ENCODE measurements at places on chromosomes 4 and X.
A peak's percentile ranks its signal among the peaks of the same experiment; 100 is the strongest.

- DNase-seq: no peak
Measured at GRCh38 chr4:80210549-80210948, 13.2 kb downstream of the PRDM8 start.

DNA sequence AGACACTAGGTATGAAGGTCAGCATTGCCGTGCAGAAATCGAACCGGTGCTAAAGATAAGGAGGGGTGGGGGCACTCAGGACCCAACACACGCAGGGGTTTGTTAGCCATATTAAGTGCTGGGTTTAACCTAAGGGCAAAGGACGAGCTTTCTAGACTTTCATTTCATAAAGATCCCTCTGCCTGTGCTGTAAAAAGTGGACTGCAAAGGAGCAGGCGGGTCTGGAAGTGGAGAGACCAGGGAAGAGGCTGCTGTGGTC is 1.3 kb downstream of the CASP3 start:
- DNase-seq: peak; percentile 69

DNA sequence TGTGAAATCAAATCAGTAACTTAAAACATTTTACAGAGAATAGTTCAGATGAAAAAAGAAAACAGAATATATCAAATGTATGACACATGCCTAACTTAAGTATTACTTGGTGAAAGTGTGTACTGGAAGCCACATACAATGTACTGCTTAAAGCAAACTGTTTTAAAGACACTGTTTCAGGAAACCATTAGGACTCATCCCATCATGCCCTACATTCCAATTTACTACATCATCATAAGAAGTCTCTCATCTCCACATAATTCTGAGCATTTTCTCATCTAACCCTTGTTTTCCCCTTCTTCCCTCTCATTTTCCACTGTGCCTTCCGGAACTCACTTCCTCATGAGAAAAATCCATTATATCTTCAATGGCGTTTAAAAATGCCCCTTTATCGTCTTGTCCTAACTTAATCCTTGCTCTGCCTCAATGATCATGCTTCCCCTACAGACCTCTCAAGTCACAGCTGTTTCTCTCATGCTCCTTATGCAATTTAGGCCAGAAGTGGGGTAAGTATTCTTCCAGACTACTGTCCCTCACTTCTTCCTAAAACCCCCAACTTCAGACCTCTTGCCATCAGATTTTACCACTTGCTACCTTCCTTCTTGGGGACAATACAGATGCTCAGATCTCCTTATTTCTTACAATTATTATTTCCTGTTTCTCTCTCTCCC is 26.8 kb upstream of the FGF5 start:
- no peak for DNase-seq

GRCh38 chr4:10299601-10300000 is 157.6 kb downstream of the ZNF518B start:
- no peak for DNase-seq

DNA sequence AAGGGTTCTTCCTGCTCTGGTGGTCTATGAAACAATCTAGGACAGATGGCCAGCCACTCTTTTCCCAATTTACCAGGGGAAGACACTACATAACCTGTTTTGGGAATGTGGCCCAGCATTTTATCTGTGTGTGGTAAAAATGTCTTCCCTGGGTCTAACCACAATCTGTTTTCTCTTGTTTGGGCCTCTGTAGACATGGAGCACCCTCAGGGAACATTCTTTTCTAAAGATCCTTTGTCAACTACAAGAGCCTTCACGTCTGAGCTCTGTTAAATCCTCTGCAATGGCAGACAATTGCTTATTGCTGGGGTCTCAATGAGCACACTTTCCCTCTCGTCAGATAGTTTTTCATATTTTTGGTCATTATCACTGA is 35.5 kb downstream of the PLAC1 start:
- DNase-seq: no peak

- no peak for DNase-seq
Measured at GRCh38 chrX:12824944-12825343, 33.7 kb downstream of the PRPS2 start.

DNA sequence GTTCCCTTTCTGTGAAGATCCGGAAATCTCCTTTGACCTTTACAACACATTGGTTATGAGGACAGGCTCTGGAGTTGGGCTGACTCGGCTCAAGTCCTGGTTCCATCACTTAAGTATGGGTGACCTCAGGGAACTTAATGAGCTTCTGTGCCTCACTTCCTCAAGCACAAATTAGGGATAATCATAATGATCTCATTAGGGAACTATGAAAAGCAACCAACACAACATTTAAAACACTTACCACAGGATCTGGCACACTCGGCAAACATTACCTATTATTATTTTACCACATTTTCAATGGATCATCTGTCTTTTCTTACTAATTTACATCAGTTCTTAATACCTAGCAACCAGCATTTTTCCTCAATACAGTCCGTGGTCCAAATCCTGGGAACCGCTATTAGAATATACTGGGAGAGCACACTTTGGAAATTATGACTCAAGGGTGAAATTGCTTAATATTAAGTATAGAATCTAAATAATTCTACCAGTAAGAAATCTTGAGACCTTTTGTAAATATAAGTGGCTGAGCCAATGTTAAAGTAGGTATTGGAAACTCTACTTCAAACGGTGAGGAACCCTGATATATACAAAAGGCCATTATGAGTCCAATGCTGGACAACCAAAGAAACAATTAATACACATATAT is 19.6 kb downstream of the ADGRA3 start:
- no peak for DNase-seq

GRCh38 chr4:71487344-71487920 is 148.6 kb downstream of the SLC4A4 start:
- DNase-seq: peak; percentile 70

GRCh38 chr4:87079967-87080366 is 140.5 kb downstream of the KLHL8 start:
- no peak for DNase-seq

- no peak for DNase-seq
Measured at GRCh38 chr4:161496-162284, 37.4 kb downstream of the ZNF718 start.

GRCh38 chr4:181566490-181566889 is 676.7 kb upstream of the TENM3 start:
- DNase-seq: peak; percentile 31

GRCh38 chr4:173584506-173584905 is 54.5 kb upstream of the HAND2 start:
- DNase-seq: no peak

GRCh38 chr4:109967798-109968520 is 55.3 kb downstream of the EGF start:
- no peak for DNase-seq

DNA sequence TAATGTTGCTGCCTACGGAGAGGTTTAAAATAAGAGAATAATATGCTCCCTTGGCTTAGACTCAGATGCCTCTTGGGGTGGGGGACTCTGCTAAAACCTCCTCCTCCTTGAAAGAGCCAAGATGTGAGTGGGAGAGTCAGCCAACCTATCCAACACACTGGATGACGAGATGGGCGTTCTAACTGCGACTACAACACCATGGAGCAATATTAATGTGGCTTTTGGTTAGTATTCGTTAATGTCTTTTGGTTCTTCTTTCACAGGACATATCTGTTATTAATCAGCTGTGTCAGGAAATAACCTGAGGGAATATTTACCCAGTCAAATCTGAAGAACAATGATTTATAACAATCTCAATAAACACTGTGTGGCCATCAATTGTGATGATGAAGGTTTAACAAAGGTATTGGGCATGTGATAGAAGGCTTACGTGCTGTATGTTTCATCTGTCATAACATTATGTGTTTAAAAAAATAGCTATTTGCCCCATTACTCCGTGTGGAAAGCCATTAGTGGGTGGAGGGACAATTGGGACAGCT is 143.5 kb upstream of the FTHL17 start:
- no peak for DNase-seq

DNA sequence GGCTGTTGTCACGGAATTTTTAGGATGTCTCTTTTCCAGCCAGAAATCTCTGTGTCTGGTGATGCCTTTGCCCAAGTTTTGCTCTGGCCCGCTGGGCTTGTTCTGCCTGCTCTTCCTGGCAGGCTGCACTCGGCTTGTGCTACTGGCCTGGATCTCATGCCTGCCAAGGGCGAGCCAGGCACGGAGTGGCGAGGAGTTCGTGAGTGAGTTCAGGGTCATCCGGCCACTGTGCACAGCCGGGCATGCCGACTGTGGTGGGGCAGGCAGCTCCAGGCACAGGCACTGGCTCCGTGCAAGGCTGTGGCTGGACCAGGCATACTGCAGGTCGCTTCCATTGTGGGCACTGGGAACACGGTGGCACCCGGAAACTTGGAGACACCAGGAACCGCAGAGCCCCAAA is 129.1 kb downstream of the ARHGAP10 start:
- no peak for DNase-seq

DNA sequence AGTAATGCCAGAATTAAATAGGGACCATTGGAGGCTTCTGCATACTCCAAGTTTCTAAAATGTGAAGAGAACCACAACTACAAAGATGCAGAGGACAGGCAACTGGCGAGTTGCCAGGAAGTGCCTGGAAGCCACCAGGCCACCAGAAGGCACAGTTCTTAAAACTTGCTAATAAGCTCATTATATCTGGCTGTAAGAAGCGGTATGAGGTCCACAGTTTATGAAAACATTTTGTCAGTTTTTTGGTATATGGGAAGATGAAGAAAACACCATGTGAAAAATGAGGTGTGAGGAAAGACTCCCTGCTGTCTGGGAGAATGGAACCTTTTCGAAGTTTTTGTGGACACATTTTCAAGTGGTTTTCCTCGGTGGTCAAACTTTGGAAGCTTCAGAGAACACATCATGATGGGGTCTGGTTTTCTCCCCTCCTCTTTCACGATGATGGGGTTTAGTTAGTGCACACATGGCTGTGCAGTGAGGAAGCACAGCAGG is 202.7 kb downstream of the NR3C2 start:
- DNase-seq: no peak

GRCh38 chr4:68476191-68476590 is 28.9 kb downstream of the TMPRSS11E start:
- no peak for DNase-seq

- peak; percentile 52 for DNase-seq
Measured at GRCh38 chrX:129663171-129663570, 8.4 kb upstream of the APLN start.

DNA sequence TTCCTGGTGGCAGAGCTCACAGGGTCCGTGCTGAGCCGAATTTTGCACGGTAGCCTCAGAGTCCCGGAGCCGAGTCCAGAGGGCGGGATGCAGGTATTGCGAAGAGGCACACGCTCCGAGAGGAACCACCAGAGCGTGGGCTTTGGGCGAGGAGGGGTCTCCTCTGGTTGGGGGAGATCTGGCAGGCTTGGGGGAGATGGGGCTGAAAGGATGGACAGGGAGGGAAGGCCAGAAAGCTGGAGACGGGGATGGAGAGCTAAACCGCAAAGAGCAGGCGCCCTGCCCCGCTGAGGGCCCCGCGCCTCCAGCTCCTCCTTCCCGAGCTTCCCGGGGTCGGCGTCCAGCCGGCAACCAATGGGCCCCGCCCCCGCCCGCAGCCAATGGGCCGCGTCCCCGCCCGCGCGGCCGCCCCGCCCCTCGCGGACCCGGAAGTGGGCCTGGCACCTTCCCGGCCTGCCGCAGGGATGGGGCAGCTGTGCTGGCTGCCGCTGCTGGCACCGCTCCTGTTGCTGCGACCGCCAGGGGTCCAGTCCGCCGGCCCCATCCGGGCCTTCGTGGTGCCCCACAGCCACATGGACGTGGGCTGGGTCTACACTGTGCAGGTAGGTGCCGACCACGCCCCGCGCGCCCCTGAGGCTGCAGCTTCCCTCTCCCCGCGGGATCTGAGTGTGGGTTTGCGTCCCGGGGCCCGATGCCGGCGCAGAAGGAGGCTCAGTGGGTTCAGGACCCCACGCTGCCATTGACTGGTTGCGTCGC is at the start of gene MAN2B2:
Gene MAN2B2 (plus strand): TSS at position 443 of the 756 bp plus-strand sequence. CDS start 22 bp downstream, at position 465.
- peak; percentile 68 for DNase-seq

All from large intestine (tissue), 12 donors.